Kidney (tissue), 22 donors: ENCODE measurements at places on chromosomes 11 and 22. TPM values are rescaled to one million over a fixed set of nuclear protein-coding genes. Genes with fewer than 3 reads are reported as not detected.

GRCh38 chr22:36445158-36445668 is 36.2 kb downstream of the TXN2 start:
- no peak overlapping the region for H3K27ac ChIP-seq
- no peak for DNase-seq
- H3K27me3 ChIP-seq: no peaks in the 10 kb centered on the region
- no peak overlapping the region for H3K4me3 ChIP-seq
- peaks cover 2% of the 10 kb centered on the region for H3K4me1 ChIP-seq

The RAB3IL1 gene
- 14.6 TPM for total RNA-seq

The DNAJB13 gene
- 4.3 TPM for total RNA-seq

The SOX6 gene
- total RNA-seq: 47.3 TPM

The KCNQ1OT1 gene
- 4.4 TPM for total RNA-seq

The DCDC1 gene
- 6.6 TPM for total RNA-seq
